H4 (cell line): ENCODE measurements at places on chromosomes 3 and 15. TPM values are rescaled to one million over a fixed set of nuclear protein-coding genes. Genes with fewer than 3 reads are reported as not detected.

DNA sequence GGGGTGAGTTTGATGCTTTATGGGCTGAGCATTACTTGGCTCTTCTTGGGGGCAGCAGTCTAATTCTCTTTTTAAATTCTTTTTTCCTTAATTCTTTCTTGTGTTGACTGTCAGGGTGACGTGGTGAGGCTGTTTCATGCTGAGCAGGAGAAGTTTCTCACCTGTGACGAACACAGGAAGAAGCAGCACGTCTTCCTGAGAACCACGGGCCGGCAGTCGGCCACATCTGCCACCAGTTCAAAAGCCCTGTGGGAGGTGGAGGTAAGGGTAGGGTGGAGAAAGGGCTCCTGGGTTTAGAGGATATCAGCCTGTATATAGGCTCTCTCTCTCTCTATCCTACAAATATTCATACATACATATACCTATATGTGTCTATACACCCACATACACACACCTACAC lies 152.3 kb downstream of the ITPR1 start:
- no peak for DNase-seq

- no peak for DNase-seq
Observed at GRCh38 chr15:92076541-92076940, 223.0 kb downstream of the SLCO3A1 start.

DNA sequence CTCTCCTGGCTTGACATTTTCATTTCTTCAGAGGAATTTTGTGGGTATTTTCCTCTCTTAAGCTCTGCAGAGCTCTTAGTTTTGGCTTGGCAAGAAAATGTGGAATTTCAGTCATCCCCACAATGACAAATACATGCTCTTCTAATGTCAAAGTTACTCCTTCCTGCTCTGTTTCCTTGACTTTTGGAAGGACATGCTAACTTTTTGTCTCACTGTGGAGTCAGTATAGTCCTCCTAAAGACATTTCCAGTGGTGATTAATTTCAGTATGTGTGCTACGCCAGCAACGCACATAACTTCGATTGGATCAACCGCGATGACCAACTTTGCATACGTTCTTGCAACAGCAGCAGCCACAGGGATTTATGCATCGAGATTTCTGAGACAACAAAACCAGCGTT lies 13.3 kb downstream of the EBLN2 start:
- DNase-seq = no peak

DNA sequence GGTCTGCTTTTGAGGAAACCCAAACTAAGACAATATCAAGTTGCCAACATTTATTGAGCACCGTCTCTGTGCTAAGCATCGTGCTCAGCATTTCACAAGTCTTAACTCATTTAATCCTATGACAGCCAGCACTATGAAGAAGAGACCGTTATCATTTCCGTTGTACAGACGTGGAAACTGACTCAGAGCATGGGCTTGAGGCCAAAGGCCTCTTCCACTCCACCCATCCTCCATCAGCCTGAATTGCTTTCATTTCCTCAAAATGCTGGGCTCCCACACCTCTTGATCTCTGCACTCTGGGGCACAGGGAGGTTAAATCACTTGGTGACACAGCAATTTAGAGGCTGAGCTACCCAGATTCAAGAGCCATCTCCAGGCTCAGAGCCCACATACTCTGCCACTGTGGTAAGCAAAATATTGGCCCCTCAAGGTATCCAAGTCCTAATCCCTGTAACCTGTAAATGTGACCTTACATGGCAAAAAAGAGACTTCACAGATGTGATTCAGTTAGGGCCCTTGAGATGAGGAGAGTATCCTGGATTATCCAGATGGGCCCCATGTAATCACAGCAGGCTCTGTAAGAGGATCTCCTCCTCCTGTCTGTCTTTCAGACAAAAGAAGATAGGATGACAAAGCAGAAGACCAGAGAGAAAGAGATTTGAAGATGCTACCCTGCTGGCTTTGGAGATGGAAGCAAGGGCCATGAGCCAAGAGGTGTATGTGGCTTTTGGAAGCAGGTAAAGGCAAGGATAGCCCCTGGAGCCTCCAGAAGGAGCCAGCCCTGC lies 24.3 kb upstream of the FLNB start:
- DNase-seq = no peak

- DNase-seq = no peak
Observed at GRCh38 chr3:124413989-124414598, 316.2 kb upstream of the UMPS start.

UROC1 gene
- not detected in 2 replicates for total RNA-seq
